A172 (cell line): ENCODE measurements at places on chromosomes 11 and 22. TPM values are rescaled to one million over a fixed set of nuclear protein-coding genes. Genes with fewer than 3 reads are reported as not detected.

The DRICH1 gene
- total RNA-seq: not detected in 2 replicates

GRCh38 chr11:116650052-116650451 is 122.7 kb downstream of the BUD13 start:
- no peak for DNase-seq

DNA sequence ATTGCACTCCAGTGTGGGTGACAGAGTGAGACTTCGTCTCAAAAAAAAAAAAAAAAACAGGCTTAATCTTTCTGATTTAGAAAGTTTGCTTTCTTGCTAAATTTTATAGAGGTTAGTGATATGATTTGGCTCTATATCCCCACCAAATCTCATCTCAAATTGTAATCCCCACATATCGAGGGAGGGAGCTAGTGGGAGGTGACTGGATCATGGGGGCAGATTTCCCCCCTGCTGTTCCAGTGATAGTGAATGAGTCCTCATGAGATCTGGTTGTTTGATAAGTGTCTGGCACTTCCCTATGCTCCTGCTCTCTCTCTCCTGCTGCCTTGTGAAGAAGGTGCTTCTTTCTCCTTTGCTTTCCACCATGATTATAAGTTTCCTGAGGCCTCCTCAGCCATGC is 90.9 kb downstream of the OSBP2 start:
- DNase-seq: no peak

- DNase-seq: no peak
Measured at GRCh38 chr22:42178910-42179519, 48.4 kb upstream of the CYP2D6 start.

GRCh38 chr11:762421-763072 is 14.7 kb downstream of the GATD1 start:
- DNase-seq: peak; percentile 95

DNA sequence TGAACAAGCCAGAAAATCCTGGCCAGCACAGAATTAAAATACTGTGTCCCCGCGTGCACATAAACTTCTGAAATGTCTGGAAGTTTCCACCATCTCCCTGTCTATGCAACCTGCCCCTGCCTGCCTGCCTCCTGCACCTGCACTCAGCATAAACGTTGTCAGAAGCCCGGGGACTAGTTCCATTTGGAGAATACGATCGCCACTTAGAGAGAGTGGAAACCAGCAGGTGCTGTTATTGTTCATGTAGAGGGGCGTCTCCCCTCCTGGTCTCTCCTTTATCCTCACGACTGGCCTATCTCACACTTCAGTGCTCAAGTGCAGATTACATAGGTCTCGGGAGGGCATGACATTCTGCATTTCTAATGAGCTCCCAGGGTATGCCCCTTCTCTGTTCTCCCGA is 35.6 kb downstream of the MPPED1 start:
- no peak for DNase-seq

GRCh38 chr22:50694099-50694605 is 21.5 kb downstream of the SHANK3 start:
- DNase-seq: no peak

DNA sequence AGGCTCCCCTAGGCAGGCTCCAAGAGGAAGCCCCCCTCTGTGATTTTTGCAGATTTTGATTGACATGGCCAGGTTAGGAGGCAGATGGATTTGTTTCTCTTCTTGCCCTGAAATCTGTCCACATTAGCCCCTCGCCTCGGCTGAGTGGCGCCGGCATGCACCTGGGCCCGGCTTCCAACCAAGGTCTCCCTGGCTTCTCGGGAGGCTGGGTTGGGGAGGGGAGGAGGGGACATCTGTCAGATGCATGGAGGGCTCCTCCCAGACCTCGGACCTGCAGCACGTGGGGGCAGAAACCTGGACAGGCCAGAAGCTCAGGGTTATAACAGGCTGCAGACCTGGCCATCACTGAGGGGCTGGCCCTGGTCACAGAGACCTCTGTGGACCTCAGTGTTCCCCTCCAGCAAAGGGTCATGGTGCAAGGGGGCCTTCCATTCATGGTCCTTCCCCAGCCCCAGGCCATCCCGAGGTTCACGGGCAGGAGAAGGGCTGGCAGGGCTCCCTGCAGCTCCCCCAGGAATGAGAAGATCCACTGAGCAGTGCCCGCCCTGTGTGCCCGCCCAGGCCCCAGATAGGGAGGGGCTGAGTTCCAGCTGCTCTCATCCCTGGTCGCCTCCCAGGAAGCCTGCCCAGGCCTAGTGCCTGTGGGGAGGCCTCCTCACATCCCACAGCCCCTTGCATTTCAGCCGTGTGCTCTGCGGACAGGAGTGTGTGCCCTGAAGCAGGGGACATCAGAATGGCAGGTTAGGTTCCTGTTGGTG is 747.8 kb downstream of the BRD1 start:
- DNase-seq: no peak

DNA sequence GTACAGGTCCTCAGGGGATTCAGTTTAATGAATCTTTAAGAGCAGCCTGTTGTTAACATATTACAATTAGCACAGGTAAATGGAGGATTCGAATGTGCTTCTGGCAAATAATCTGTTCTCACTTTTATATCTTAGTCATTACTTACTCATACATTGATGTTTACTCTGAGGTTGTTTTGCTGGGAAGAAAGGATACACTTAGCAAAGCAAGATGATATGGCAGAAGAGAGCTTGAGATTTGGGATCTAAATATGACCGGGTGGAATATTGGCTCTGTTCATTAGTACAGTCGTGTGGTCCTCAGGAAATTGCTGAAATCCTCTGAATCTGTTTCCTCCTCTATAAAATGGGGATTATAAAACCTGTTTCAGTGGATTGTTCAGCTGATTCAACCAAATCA is 59.7 kb downstream of the SPON1 start:
- DNase-seq: no peak
